ENCODE measurements at places on chromosomes 7 and 10.

DNA sequence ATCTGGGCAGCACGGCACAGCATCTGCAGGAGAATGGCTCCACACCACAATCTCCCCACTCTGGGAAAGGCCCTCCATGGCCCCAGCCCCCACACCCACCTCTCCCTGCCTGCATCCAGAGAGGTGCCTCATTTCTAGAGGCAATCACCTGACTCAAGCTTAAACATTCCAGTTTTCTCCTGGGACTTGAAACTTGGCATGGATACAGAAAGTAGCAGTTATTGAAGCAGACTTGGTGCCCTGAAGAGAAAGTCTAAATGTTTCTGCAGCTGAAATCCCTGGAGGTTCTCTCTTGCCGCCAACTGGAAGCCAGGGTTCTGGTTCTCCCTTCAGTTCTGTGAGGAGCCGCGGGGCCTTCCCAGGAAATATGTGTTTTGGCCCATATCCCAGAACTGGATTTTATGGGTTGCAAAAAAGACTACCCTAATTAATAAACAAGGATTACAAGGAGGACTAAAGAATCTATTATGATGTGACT lies 122.8 kb downstream of the SKIDA1 start:
- no peak for DNase-seq

- DNase-seq: no peak
These were observed 16.5 kb downstream of the DENND10 start for GRCh38 chr10:119120413-119120867.

GRCh38 chr10:1047937-1048336 lies 982 bp downstream of the IDI1 start:
- no peak for DNase-seq

- no peak for DNase-seq
These were observed 240.8 kb downstream of the ADK start for GRCh38 chr10:74391786-74392185.

DNA sequence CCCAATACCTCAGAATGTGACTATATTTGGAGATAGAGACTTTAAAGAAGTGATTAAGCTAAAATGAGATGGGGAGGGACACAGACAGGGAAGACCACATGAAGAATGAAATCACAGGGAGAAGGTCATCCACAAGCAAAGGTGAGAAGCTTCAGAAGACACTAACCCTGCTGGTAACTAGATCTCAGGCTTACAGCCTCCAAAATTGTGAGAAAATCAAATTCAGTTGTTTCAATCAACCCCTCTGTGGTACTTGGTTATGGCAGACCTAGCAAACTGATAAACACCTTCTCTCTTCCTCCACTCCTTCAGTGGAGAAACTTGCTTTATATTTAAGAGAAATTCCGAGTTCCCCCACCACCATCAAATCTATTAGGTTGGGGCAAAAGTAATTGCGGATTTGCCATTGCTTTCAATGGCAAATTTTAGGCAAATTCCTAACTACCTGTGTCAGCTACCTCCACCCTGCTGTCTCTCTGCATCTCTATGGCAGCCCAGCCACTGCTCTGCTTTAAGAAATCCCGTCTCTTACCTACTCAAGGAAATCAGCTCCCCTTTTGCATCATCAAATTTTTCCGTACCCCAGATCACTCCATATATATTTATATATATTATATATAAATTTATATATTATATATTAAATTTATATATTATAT lies 38.2 kb downstream of the SEMA3E start:
- DNase-seq: no peak

DNA sequence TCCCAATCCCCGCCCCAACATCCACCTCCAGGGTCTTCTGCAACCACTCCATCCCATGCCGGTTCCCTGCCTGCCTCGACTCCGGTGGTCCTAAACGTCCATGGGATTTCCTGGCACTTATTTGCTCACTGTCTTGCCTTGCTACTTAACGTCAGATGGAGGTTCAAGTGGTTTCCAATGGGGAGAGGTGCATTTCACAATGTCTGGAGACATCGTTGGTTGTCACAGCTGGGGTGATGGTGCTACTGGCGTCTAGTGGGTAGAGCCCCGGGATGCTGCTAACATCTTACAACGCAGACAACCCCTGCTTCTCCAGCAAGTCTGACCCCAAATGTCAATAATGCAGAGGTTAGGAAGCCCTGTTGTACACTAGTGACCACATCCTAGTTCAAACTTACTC lies 82.9 kb upstream of the ANLN start:
- no peak for DNase-seq

DNA sequence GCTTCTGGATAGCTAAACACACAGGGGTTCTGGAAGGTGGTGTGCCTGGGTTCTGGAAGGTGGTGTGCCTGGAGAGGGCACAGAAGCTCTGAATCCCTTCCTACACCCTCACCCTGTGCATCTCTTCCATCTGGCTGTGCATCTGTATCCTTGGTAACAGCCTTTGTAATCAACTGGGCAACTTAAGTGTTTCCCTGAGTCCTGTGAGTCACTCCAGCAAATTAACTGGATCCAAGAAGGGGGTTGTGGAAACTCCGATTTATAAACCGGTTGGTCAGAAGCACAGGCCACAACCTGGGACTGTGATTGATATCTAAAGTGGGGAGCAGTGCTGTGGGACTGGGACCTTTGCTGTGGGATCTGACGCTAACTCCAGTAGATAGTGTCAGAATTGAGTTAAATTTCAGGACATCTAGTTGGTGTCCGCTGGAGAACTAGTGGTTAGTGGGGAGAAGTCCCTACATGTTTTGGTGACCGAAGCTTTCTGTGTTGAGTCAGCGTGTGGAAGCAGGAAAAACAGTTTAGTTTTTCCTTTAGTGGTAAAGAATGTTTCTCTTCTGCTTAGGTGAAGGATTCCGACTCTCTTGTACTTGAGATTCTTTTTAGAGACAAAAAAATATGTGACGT lies 228.1 kb downstream of the BMPER start:
- DNase-seq: no peak

- no peak for DNase-seq
These were observed 174.1 kb upstream of the BET1 start for GRCh38 chr7:94178230-94178629.

- no peak for DNase-seq
These were observed 64.0 kb downstream of the CSGALNACT2 start for GRCh38 chr10:43202224-43202656.

DNA sequence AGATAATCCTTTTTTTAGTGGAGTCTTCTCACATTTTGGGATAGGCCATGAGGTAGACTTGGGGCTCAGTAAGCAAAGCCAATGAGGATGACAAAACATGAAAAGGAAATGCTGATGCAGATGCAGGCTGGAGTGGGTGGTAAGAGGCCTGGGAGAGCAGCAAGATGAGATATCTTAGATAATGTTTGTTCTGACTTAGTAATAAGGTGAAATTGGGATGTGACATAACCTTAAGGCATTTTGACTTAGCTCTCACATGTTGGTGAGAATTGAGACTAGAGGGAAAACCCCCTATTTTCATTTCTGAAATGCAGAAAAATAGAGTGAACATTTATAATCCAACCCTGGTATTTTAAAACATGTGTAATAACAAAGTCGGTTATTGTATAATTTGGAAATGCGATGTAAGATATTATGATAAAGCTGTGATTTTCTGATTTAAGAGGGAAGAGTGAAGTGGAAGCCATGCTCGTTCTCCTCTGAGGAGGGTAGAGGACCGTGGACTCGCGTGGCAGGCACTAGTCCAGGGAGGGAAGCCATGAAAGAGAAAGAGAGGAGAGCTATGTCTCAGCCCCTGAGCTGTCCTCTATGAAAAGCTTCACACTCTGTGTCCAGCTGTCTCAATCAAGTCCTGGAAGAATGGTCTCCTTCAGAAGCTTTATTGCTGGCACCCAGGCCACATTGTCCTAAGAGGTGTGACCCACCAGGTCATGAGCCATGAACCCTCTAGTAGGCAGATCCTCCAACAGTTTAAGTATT lies 57.3 kb downstream of the ST7 start:
- DNase-seq: no peak

GRCh38 chr10:132551093-132551807 lies 13.7 kb downstream of the INPP5A start:
- no peak for DNase-seq

DNA sequence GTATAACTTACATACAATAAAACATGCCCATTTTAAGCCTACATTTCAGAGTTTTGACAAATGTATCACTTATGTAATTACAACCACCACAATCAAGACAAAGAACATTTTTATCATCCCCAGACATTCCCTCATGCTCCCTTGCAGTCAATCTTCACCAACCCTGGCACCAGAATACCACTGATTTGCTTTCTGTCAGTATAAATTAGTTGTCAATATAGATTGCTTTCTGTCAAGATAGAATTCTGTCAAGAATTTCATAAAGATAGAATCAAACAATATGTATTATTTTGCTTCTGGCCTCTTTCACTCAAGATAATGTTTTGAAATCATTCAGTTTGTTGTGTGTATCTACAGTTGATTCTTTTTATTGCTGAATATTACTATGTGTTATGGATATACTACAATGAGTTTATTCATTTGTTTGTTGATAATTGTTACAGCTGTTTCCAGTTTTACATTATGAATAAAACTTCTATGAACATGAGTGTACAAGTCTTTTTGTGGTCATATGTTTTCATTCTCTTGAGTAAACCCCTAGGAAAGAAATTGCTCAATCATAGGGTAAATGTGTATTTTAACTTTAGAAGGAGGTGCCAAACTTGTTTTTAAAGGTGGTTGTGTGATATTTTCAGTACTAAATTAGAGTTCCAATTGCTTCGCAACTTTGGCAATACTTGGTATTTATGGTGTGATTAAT lies 56.9 kb downstream of the IFIT5 start:
- no peak for DNase-seq

DNA sequence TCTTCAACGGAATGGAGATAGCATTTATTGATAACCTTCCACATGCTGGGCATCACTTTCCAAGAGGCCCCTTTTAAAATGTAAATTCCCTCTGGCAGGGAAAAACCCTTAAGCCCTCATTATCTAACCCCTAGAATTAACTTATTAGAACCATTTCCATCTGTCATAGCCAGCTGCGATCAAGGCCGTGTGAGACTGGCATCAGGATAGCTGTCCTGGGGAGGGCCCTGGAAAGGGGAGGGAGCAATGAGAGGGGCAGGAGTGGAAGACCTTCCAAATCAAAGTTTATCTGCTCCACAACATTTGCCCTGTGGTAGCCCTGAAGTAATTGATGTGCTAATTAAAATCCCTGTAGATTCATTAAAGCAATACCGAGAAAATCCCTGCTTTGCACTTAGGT lies 45.0 kb upstream of the JAZF1 start:
- DNase-seq: no peak

- no peak for DNase-seq
These were observed 743 bp downstream of the ADAP1 start for GRCh38 chr7:953547-954327.

DNA sequence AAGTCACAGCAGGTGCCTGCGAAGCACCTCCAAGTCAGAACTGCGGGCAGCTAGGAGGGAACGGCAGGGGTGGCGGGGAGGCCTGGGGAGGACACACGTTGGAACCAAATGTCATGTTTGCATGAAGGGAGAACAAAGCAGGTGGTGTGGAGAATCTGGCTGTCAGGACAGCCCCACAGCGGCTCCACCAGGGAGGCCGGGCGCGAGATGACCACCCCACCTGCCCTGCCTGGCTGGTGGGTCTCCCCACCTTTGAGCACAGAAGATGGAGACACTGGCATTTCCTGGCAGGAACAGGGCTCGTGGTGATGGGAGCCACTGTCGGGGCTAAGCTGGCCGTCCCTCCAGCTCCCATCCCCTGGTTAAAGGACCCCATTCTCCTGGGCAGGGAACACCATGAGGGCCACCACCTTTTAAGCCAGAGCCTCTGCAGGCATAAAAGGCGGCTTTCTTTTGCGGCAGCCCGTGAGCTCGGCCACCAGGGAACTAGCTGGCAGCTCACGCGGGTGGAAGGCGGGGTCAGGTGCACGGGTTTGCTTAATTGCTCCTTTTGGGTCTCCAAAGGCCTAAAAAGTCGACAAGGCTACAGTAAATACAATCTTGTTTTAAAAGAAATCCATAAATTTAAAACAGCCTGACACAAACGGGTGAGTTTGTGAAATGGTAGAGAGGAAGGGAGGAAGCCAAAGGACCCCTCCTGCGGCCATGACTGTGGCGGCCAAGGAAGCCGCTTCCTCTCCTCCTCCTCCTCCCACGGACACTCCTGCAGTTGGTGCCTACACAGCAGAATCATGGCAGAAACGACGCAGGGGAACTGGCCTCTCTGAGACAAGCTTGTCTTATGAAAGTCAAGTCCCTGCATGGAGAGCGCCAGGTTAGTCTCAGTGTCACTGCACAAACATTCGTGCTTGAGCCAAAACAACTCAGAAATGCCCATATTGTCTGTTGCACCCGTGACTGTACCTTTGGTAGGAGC lies 213.8 kb downstream of the DNAJB6 start:
- DNase-seq: no peak

DNA sequence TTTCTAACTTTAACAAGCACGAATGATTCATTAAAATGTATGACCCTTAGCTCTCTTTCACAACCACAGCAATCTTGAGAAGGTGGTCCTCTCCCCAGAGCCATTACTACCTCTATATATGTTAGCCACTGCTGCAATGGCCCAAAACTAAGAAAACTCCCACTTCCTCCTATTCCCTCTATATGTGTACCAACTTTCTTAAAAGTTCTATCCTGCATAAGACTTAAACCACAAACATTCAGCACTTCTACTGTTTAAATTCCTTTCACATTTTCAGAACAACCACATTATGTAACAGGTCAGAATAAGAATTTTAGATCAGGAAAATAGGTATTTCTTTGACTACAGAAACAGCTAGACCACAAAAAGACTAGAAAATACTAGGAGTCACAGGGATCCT lies 36.2 kb downstream of the WASL start:
- no peak for DNase-seq

DNA sequence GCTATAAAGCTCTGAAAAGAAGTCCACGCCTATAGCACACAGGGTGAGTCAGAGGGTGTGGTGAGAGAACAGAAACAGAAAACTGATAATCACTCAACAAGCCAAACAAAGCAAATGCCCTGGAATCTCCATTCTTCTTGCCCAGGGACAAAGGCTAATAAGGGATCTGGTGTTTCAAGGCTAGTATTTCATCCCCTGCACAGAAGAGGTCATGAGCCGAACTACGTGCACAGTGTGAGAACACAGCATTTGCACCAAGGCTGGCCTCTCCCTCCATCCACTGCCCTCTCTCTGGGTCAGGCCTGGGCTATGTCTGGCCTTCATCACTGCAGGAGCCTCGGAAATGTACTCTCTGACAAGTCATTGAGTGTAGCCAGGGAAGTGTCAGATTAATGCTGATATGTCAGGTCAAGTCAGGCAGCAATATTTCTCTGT lies 42.7 kb downstream of the PRR15 start:
- no peak for DNase-seq

DNA sequence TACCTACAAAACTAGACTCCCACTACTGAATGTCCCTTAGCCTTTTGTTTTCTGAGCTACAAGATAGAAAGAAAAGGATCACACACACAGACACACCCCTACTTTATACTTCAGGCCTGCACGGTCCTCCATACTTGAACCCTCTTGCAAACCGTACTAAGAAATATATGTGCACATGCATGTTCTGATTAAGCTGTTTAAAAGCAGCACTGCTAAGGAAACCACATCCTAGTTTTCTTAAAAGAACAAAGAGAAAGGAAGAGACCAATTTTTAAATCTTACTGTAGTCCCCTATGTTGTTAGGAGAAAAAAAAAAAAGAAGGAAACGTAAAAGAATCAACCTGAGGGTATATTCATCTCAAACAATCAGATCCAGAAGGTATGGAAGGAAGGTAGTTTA lies 501.2 kb downstream of the PARD3 start:
- no peak for DNase-seq

- no peak for DNase-seq
These were observed 97.3 kb upstream of the MACROH2A2 start for GRCh38 chr10:69955211-69955805.

GRCh38 chr7:42960762-42961161 lies 28.6 kb downstream of the MRPL32 start:
- no peak for DNase-seq

- DNase-seq: no peak
These were observed 16.9 kb upstream of the MYL10 start for GRCh38 chr7:101645951-101646350.
